ENCODE measurements at places on chromosomes 11 and 22. TPM values are rescaled to one million over a fixed set of nuclear protein-coding genes. Genes with fewer than 3 reads are reported as not detected.
A peak's percentile ranks its signal among the peaks of the same experiment; 100 is the strongest.

DNA sequence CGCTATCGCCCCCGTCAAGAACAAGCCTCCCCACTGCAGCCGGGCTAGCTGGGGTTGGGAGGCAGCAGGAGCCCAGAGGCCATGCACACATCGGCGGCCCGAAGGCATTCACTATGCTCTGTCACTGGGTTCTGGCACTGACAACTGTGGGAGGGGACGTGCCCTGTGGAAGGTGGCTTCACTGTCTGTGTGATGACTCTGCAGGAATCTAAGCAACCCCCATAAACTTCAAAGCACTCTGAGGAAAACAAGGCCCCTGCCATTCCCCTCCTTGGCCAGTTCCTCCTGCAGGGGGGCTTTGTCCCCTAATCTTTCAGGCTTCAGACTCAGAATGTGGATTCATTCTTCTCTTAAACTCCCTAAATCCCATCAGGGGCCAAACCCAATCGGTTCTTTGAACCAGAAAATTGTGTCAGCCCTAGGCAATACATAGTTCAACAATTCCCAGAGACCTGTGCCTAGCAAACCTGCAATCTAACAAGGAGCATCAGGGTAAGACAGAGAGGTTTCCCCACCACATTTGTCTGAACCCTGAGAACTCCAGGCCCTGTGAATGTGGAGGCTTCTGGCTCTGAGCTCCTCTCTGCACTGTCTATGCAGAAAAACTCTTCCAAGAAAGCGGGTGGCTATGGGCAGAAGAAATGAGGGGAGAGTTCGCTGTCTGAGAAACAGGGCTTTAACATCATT lies 1477.2 kb downstream of the TBC1D22A start:
- no peak for DNase-seq

SYT13 gene
- not detected for total RNA-seq

DNA sequence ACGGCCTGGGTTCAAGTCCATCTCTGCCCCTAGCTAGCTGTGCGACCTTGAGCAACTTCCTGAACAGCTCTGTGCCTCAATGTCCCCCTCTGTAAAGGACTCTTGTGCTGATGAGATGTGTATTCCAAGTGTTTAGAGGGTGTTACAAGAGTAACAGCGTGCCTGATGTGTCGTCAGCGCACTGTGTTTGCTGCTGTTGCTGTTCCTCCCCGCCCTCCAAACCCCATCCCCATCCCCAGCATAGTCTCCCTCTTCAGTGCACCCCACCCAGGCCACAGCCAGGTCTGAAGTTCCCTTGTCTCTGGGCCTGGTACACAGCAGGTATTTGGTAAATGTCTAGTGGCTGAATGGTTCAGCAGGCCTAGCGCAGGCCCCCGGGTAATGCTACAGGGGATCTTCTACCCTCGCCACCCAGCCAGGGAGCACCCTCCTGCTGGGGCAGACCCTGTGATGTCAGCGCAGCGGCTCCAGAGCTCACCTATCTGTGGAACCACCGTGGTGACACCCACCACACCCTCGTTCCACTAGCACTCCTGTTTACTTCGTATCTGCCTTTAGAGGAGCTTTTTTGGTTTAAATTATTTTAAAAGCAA lies 10.3 kb downstream of the CBX7 start:
- no peak for DNase-seq

DNA sequence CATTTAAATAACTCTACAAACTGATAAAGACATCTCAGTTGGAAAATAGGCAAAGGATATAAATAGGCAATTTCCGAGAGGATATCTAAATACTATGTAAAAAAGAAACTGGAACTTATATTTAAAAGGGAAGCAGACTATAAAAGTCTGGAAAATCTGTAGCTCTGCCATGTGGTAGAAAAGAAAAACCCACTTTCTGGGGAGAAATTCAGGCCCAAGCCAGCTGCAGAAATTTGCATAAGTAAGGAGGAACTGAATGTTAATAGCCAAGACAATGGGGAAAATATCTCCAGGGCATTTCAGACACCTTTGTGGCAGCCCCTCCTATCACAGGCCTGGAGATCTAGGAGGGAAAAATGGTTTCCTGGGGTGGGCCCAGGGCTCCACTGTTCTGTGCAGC lies 97.8 kb upstream of the ZBED5 start:
- no peak for DNase-seq

DNA sequence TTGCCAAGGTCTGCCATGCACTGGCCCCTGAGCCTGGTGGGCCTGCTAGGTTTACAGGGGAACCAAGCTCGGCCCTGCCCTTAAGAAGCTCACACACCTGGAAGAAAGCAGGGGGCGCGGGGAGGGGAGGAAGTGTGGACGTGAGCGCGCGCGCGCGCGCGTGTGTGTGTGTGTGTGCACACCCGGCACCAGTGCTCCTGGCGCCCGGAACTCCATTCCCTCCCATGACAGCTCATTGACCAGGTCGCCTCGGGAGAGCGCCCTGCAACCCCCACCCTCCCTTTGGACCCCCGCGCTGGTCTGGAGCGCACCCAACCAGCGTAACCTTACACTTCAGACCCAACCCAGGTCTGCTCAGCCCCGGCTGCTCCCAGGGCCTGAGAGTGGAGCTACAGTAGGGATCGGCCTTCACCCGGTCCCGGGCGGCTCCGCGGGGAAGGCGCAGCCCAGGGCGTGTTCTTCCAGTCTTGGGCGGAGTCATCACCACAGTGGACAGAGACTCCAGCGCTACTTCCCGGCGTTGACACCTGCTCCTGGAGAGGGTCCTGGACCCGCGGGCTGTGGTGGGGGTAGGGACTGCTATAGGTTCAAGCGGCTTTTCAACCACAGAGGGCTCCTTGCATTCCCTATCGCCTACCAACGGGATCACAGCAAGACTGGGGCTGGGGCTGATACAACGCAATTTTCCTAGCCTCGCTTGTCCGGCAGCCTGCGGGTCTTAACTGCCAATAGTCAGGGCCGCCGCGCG lies 1.5 kb downstream of the GALNT18 start:
- DNase-seq: peak; percentile 50

- DNase-seq: no peak
Observed at GRCh38 chr11:133917921-133918607, 38.7 kb downstream of the IGSF9B start.

GRCh38 chr22:30902496-30903357 lies 65.8 kb downstream of the MORC2 start:
- DNase-seq: no peak

DNA sequence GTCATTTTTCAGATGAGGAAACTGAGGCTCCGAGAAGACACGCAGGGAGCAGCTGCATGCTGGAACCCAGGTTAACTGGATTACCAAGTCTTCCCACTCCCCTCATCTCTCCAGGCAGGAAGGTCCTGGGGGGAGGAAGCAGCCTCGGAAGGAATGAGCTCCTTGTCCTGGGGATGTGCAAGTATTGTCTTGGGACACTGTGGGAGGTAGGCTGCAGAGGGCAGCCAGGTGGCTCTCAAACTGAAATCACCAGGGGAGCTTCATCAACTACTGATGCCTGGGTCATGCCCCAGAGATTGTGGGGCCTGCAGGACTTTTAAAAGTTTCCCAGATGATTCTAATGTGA lies 7.6 kb downstream of the GDPD5 start:
- no peak for DNase-seq

ARHGAP20 gene
- under 0.01 TPM for total RNA-seq

LRRC10B gene
- total RNA-seq: under 0.01 TPM

GRCh38 chr22:37032134-37032534 lies 12.6 kb downstream of the MPST start:
- DNase-seq: peak; percentile 45

OR52L1 gene
- not detected for total RNA-seq

RAPSN gene
- total RNA-seq: 0.26 TPM

PYGM gene
- total RNA-seq: 0.26 TPM

TRIM51G gene
- total RNA-seq: not detected

GRCh38 chr11:6646918-6647679 lies 8.5 kb downstream of the DCHS1 start:
- no peak for DNase-seq

GRCh38 chr11:122398167-122398566 lies 257.4 kb upstream of the UBASH3B start:
- no peak for DNase-seq

DNA sequence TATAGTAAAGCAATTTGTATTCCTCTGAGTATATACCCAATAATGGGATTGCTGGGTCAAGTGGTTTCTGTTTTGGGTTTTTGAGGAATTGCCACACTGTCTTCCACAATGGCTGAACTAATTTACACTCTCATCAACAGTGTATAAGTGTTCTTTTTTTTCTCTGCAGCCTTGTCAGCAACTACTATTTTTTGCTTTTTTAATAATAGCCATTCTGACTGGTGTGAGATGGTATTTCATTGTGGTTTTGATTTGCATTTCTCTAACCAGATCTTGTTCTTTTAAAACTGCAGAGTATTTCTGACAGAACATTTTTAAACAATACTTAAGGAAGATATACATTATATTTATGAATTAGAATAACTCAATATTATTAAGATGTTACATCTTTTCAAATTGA lies 1140.5 kb upstream of the CNTN5 start:
- no peak for DNase-seq

GRCh38 chr11:1994121-1994520 lies 3.5 kb downstream of the H19 start:
- no peak for DNase-seq

OR5B21 gene
- total RNA-seq: not detected

DNA sequence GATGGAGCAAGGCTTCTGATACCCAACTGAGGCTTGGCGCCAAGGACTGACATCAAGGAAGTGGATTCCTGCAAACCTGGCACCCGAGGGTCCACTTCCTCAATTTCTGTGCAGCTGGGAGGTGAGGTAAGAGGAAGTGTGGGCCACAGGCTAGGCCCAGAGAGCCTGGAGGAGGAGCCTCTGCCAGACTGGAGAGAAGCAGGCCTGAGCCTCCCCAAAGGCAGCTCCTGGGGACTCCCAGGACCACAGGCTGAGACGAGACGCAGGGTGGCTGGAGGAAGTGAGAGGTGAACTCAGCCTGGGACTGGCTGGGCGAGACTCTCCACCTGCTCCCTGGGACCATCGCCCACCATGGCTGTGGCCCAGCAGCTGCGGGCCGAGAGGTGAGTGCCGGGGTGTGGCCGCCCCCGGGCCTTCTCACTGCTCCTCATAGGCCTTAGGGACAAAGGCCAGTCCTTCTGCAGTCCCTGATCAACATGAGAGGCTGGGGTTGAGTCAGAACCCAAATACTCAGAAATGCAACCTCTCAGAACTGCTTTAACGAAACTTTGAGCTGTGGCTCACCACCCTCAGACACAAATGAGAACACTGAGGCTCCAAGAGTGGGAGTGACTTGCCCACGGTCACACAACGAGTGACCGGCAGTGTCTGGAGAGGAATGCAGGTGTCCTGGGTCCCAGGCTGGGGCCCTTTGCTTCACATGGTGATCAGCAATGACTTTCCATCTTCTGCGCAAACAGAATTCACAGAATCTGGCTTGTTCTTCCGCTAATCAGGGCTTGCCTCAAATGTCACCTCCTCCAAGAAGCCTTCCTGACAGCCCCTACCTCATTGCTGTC lies at the start of gene NCF4:
TSS of gene NCF4 (plus strand) at position 186 of the 839 bp plus-strand sequence. CDS start at position 352, 166 bp downstream.
- no peak for DNase-seq

DNA sequence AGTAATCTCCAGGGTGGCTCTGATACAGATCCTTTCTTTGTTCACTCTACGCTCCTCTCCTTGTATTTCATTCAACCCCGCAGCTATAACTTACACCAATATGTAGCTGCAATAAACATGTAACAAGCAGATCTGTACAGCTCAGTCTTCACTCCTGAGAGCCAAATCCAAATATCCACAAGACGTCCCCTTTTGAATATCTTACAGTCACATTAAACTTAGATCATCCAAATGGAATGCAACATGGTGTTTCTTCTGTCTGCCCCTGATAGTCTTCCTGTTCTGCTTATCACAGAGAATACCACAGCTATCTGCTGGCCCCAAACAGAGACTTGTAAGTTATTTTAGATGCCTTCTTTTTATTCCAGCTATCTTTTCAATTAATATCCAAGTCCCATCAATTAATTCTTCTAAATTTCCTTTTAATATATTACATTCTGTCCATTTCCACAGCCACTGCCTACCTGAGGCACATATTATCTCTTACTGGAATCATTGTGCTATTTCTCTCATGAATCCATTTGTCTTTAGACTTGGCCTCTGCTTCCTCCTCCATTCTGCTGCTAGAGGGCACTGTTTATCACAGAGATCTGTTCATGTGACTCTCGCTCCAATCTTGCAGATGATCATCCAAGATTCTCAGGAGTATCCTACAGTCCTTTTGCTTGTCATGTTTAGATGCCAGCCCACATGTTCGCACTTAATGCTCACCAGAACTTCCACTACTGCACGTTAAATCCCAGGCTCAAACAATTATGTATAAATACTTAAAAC lies 908.6 kb downstream of the NTM start:
- peak; percentile 29 for DNase-seq

DNA sequence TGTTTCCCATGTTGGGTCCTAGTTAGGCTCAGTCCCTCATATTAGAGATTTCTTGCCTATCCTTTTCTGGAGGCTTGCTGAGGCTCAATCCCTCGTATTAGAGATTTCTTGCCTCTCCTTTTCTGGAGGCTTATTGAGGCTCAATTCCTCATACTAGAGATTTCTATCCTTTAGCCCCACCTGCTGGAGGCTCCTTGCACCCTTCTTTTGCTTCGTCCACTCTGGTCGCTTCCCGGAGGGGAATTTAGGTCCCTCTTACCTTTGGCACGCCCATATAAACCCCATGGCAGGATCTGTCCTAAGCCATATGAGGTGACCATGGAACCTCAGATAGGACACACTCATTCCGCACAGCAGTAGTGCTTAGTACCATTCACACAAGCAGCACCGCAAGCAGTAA lies 15.9 kb downstream of the CYP2D6 start:
- no peak for DNase-seq

- peak; percentile 50 for DNase-seq
Observed at GRCh38 chr22:25219948-25220442, 556 bp downstream of the CRYBB2 start.

DNA sequence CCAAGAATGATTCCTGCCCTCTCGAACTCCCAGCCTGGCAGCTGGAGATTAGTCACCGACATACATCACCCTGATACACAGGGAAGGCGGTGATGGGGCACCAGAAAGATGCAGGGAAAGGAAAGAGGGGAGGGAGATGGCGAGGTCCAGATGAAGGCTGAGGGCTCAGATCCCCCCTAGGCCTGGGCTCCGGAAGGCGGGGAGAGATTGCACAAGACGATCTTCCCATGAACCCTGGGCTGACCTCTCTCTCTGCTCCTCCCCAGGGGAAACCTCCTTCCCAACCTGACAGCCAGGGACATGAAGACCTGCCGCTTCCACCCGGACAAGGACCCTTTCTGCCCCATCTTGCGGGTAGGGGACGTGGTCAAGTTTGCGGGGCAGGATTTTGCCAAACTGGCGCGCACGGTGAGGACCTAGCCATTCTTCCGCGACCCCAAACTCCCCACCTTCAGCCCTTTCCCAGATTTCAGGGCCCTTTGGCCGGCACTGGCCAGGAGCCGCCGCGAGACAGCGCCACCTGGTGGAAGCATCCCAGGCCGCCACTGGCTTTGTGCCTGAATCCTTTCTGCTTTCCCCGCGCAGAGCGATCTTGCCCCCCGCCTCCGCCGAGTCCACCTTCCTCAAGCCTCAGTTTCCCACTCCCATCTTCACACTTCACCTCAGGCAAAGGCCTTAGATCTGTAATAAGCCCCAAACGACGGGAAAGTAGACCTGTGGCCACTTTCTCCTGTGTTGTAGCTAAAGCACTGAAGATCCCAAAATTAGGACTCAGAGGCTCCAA lies 11.5 kb downstream of the P2RX3 start:
- DNase-seq: no peak
